NCI-H2227 treated with DMSO at 0.1 percent for 48 hours (cell line): ENCODE measurements at places on chromosomes 7 and 10.

DNA sequence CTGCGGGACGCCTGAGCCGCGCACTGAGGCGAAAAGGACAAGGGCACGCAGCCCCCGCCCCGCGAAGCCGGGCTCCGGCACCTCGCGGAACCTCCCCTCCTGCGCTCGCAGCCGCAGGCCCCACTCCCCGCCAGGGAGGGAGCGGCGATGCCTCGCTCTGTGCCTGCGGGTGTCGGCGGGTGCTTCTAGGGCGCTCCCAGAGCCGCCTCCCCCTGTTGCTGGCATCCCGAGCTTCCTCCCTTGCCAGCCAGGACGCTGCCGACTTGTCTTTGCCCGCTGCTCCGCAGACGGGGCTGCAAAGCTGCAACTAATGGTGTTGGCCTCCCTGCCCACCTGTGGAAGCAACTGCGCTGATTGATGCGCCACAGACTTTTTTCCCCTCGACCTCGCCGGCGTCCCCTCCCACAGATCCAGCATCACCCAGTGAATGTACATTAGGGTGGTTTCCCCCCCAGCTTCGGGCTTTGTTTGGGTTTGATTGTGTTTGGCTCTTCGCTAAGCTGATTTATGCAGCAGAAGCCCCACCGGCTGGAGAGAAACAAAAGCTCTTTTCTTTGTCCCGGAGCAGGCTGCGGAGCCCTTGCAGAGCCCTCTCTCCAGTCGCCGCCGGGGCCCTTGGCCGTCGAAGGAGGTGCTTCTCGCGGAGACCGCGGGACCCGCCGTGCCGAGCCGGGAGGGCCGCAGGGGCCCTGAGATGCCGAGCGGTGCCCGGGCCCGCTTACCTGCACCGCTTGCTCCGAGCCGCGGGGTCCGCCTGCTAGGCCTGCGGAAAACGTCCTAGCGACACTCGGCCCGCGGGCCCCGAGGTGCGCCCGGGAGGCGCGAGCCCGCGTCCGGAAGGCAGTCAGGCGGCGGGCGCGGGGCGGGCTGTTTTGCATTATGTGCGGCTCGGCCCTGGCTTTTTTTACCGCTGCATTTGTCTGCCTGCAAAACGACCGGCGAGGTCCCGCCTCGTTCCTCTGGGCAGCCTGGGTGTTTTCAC is 519 bp downstream of the ITGB8 start:
- DNase-seq: peak; percentile 58

DNA sequence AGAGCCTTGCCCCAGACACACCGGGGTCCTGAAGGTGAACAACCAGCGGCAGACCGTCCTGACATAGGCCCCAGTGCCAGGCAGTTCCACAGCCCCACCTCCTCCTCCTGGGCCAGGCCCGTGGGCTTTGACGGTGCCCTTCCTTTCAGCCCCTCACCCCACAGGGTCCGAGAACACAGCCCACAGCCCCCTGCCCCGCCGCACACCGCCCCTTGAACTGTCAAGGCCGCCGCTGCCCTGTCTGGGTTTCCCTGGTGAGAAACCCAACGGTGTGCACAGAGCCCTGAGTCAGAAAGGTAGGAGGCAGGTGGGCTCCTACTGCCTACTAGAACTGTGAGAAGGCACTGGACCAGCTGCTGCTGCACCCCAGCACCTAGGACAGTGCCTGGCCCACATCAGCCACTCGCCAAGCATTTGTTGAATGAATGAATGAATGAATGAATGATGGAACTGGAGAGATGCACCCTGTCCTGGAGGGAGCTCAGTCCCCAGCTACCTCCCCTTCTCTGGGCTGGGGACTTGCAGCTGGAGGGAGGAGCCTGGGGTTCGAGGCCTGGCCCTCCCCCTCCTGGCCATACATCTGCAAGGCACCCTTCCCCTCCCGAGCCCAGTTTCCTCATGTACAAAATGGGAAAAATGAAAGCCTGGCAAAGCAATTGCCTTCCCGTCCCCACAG is 117.9 kb downstream of the SLIT1 start:
- no peak for DNase-seq

DNA sequence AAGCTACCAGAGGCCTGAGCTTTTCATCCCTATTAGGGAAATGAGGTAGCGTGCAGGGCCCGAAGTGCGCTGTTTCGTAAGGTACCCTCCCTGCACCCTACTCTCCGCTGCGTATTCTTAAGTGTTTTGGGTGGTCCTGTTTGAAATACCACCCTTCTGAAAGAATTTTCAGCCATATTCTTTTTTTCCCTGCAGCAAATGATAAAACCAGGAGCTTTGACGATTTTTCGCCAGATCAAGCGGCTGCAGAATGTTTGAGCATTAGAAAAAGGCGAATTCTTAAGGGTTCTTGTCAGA is 1.2 kb downstream of the RSBN1L start:
- DNase-seq: no peak

- DNase-seq: no peak
Measured at GRCh38 chr7:7272294-7272693, 90.0 kb downstream of the C1GALT1 start.

DNA sequence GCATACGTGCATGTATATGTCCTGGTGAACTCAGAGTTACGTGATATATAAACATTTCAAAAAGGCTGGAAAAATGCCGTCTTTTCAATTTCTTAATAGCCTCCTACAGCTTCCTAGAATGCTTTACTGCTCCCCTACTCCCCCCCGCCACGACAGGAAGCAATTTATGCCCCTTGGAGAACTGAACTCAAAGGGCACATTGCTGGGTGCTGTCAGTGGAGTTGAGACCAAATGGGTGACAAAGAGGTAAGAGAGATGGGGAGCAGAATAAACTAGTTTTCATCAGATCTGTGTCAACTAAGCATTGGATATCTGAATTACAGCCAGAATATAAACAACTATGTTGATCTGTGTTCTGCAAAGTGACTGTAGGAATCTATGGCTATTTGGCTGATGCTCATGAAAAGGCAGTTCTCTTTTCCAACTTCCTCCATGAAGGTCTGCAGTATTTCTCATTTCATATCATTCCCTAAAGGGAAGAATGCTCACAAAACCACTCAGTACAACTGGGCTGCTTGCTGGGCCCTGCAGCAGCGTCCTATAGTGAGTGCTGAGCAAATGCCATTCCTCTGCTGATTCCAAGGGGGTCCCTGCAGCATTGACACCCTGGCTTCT is 171.3 kb upstream of the HPS1 start:
- no peak for DNase-seq

DNA sequence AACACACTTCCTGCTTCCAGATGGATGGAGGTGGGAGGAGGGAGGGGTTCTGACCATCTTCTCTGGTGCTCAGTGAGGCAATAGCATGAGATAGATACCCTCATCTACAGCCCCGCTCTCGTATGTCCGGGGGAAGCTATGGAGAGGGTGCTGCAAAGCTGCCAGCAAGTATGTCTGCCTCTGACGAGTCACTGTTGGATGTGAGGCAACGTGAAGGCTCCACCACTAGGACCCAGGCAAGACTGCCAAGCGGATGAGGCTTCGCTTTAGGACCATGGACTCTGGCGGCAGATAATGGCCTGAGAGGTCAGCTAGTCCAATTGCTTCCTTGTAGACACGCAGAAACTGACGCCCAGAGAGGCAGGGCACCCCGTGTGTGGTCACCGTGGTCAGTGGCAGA is 601.6 kb downstream of the PTPRN2 start:
- DNase-seq: no peak

- no peak for DNase-seq
Measured at GRCh38 chr10:131926743-131927595, 26.2 kb downstream of the PPP2R2D start.

DNA sequence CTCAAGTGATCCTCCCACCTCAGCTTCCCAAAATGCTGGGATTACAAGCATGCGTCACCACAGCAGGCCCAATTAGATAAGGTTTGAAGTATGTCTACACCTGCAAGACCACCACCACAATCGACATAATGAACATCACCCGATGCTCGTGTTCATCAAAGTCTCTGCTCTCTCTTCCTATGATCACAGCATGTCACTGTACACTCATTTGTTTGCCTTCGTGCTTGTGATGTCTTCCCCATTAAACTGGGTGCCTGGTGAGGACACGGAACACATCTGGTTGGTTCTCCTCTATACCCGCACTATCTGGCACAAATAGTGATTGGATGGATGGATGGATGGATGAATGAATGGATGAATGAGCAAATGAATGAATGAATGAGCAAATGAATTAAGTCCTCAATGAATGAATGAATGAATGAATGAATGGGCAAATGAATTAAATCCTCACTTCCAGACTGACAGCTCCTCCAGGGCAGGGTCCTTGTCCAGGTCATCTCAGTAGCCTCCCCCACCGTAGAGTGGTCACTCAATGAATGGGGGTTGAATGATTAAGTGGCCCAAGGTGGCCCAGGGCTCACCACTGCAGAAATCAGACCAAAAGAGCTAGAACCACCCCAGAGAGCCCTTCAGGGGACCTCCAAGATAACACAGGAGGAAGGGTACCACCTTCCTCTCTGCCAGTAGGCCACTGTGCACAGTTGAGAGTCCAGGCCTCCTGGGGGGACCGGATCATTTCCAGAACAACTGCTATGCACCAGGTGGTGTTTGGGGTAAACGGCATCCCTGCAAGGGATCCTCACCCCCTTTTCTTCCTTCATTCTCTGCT is 101.9 kb upstream of the TNRC18 start:
- peak; percentile 39 for DNase-seq

DNA sequence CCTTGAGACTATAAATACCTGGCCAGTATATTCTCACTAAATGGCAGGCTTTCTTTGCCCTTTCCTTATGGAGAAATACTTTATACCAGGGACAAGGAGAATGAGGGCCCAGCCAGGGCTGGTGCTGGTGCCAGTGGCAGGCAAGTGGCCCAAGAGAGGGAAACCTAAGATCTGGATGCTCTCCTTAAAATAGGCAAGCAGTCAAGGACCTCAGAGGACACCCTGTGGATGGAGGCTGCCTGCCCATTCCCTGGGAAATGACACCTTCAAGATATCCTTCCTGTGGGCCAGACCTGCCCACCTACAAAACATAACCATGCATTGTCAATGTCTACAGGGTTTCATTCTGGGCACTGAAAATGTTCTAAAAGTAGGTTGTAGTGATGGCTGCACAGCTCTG is 29.1 kb downstream of the POLR3A start:
- DNase-seq: no peak

DNA sequence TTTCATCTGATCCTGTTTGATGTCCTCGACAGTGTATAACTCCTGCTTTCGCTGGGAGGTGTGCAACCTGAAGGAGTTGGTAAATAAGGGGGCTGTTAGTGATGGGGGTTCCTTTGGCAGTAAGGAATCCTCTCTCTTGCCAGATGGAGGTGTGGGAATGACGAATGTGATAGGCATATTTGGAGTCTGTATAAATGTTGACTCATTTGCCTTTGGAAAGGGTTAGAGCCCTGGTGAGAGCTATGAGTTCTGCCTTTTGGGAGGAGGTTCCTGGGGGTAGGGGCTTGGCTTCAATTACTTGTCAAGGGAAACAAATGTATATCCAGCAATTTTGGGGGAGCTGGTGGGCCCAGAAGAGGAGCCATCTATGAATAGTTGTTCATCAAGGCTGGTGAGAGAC is 11.4 kb upstream of the CHST3 start:
- no peak for DNase-seq

DNA sequence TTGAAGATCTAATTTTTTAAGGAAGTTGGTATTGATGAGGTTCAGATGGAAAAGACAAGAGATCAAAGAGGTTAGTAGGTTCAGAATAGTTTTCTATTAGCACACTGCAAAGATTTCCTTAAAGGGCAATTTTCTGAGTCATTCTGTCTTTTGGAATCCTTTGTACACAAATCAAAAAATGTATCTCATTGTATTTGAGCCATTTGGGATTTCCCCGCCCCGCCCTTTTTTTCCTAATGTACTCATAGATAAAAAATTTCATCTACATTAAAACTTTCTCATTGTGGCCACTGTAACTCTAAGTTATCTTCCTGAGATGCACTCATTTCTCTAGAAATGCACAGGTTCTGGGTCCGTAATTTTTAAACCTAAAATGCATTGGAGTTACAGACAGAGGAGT is 12.1 kb downstream of the GIMAP6 start:
- no peak for DNase-seq

GRCh38 chr10:46220872-46221538 is 65.8 kb upstream of the ANTXRL start:
- no peak for DNase-seq

- no peak for DNase-seq
Measured at GRCh38 chr7:152054367-152055230, 29.1 kb downstream of the GALNT11 start.

GRCh38 chr10:129331839-129332220 is 135.2 kb upstream of the MGMT start:
- DNase-seq: no peak

DNA sequence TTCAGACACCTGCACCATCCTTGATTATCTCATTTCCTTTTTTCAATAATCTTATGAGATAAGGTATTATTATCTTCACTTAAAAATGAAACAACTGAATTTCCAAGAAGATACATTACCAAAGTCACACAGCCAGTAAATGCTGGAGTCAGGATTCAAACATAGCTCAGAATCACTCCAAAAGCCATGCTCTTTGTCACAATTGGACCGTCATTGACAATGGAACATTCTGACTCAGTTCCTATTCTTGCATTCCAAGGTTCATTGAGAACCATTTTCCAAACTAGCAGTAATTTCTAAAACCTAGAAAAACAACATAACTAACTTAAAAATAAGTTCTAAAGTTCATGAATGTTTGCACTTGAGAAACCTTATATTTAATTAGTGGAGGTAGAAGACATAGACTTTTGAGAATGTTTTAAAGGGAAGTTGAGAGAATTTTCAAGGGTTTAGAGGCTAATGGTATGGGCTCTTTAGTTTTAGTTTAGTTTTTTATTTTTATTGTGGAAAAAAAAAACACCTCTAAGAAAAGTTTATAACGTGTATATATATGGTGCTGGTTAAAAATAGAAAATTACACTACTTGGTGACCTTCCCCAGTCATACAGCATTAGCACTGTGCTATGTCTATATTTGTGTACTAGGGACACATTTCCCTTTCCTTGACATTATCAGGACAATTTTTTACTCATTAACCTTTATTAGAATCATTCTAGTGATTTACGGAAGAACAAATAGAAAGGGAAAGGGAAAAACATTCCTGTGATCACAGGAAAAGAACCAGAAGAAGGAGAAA is 30.9 kb downstream of the LGI1 start:
- no peak for DNase-seq

- peak; percentile 64 for DNase-seq
Measured at GRCh38 chr7:129664029-129665012, 52.8 kb downstream of the NRF1 start.

- peak; percentile 42 for DNase-seq
Measured at GRCh38 chr7:48088559-48089045, 463 bp upstream of the UPP1 start.

DNA sequence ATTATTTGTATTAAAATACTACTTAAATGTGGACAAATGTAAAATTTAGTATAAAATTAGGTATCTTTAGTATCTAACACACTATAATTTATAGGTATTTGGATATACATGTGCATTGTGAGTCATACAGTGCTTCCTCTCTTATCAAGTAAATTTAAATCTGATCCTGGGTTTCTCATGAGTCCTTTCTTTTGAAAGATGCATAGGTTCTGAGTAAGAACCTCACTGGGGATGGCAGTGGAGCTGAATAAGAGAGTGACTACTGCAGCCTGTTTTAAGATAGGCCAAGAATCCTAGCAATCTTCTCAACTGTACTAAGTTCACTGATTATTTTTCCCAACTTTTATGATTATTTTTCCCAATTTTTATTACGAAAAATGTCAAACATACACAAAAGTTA is 16.2 kb downstream of the CEP55 start:
- DNase-seq: no peak

- no peak for DNase-seq
Measured at GRCh38 chr7:100640517-100641440, 573 bp downstream of the TFR2 start.

- no peak for DNase-seq
Measured at GRCh38 chr10:46031648-46032532, 1.5 kb upstream of the NCOA4 start.
